ENCODE measurements at places on chromosomes 12 and 14.

DNA sequence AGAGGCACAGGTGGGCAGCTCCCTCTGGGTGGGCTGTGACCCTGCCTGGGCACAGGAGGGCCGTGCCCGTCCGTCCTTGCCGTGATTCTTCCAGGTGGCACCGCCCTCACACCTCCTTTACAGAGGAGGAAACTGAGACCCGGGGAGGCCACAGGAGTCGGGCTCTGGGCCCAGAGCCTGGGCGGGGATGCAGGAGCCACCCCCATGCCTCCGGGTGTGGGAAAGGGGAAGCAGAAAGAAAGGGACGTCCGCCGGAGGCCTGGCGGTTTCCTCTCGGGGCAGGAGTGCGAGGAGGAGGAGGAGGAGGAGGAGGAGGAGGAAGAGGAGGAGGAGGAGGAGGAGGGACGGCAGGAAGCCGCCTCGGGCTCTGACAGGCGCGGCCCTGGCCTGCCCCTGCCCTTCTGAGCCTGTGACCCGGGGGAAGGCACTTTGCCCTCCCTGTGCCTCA, 23.0 kb downstream of the SH2B3 start:
- no peak for DNase-seq

DNA sequence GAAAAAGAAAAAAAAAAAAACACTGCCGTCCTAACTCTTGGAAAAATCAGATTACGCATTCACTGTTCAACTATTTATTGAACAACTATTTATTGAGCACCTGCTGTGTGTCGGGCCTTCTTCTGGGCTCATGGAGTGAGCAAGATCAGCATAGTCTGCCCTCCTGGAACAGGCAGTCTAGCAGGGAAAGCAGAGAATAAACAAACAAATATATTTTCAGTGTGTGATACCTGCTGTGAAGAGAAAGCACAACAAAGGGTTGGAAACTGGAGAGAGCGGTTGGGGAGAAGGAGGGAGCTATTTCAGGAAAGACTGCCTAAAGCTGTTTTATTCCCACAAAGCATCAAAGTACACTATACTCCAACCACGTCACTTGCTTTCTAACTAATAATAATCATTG, 10.8 kb downstream of the PROX2 start:
- no peak for DNase-seq

DNA sequence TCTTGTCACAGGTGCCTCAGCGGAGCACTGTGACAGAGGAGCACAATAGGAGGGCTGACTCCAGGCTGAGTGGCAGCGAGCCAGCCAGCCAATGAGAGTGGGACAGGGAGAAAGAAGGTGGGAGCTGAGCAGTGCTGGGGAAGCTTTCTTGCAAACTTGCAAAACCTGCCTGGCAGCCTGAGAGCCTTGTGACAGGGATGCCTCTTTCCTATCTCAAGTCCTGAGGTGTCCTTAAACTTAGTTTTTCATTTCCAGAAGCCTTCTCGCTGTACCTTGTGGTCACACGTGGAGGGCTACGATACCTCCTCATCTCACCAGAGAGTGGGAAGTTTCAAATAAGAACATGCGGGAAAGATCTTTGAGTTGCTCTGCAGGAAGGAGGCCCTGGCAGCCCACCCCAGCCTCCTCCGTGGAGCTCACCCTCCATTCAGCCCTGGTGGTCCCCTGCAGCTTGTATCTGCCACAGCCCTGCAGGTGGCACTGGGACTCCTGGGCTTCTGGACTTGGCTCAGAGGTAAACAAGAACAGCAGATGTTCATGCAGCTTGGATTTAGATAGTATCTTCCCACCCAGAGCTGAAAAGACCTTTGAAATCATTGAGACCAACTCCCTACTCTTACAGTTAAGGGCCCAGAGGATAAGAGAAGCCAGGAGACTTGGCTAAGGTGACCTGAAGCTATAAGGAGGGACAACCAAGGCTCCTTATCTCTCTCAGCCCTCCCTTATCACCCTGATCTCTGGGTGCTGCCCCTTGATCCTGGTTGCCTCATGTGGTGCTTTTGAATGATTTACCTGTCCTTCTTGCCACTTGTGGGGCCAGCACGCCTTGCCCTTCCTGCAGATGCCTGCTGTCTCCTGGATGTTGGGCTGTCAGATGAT, 153.5 kb upstream of the MAX start:
- DNase-seq: no peak

DNA sequence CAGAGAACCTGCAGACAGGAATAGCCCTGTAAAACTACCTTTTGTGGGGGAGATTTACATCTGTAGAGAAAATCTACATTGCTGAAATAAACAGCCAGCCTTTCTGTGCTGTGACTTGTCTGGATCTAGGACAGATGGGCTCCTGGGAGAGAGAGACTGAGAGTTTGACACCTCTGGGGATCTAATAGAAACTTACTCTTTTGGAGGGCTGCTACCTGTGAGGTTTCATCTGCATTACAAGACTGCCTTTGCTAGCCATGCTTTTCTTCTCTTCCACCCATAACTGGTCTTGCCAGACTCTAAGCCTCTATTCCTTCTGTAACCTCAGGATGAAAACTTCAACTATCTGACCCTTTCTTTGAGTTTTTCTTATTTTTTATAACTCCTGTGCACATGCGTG, 452.6 kb downstream of the ZFP36L1 start:
- no peak for DNase-seq

- DNase-seq: no peak
Observed at GRCh38 chr14:52077256-52077979, 8.6 kb upstream of the NID2 start.

- DNase-seq: no peak
Observed at GRCh38 chr12:120708651-120709050, 1.6 kb upstream of the UNC119B start.

GRCh38 chr12:58815235-58815634, 105.1 kb downstream of the LRIG3 start:
- DNase-seq: no peak

- DNase-seq: no peak
Observed at GRCh38 chr14:68630081-68630571, 162.7 kb downstream of the ZFP36L1 start.

DNA sequence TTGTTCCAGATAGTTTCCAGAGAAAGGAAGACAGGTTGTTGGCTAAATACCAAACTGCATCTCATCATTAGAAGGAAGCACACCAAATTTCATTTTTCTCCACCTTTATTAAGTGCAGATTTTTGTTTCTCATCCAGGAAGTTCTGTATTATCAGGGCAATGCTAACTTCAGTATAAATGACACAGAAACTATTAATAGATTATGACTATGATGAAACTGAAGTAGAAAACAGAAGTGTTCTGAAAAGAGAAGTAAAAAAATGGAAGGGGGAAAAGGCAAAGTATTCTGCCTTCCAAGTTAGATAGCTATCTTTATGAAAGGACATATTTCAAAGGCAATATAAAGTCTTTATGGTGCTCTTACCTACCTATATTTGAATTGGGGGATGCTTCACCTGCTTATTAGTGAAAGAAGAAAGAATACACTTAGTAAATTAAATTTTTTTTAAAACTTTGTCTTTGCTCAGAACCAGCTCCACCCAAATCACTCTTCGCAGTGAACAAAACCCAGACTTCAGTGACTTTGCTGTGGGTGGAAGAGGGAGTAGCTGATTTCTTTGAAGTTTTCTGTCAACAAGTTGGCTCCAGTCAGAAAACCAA, 223.9 kb downstream of the PTPRO start:
- DNase-seq: no peak

DNA sequence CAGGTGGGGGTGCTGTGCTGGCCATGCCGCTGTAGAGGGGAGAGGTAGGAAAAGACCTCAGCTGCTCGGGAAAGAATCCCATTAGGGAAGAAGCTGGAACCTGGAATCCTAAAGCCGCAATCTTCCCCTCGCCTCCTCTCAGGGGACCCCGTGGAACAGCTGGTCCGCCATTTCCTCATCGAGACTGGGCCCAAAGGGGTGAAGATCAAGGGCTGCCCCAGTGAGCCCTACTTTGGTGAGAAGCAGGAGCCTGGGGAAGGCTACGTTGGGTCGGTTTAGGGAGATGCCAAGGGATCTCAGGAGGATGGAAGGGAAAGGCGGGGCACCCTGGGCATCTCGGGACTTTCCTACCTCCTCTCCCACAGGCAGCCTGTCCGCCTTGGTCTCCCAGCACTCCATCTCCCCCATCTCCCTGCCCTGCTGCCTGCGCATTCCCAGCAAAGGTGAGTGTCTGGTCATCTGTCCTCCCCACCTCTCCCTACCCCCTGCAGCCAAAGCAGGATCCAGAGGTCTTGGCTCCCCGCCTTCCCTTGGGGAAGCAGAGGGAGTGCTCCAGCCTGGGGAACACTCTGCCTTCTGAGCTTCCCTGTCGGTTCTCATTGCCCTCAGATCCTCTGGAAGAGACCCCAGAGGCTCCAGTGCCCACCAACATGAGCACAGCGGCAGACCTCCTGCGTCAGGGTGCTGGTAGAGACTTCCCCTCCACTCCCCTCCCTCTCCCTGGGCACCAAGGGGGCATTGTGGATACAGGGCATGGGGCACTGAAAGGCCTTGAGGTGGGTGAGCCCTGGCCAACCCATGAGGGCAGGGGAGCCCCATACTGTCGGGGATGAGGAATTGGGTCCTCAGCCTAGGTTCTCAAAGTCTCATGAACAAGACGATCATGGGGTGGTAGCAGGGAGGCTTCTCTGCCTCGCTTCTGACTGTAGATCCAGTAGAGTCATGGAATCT, 12.4 kb downstream of the TNS2 start:
- DNase-seq: no peak

GRCh38 chr12:55972042-55972441, 1.8 kb upstream of the RAB5B start:
- no peak for DNase-seq

GRCh38 chr12:105025890-105026289, 39.8 kb downstream of the NOPCHAP1 start:
- no peak for DNase-seq

- DNase-seq: no peak
Observed at GRCh38 chr14:101022916-101023435, 119.5 kb upstream of the RTL1 start.

DNA sequence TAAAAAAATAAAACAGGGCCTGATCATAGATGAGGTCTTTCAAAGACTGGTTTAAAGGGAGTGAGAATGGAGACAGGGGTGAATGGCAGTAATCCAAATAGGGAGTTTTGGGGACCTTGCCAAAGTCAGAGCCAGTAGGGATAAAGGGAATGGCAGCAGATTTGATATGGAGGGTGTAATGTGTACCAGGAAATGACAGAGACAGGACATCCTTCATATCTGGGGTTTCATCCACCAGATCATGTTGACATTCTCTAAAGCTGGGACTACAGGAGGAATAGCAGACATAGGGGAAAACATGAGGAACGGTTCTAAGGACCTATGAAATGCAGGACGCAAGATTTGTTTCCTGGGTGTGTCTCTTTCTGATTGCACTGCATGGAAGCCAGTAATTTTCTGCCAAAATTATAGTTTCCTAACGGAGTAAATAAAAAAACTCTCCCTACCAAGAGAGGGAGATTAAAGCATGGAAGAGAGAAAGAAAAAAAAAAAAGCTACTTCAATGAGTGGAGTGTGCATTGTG, 169.9 kb downstream of the PRKD1 start:
- no peak for DNase-seq

GRCh38 chr14:33837943-33838683, 112.8 kb downstream of the EGLN3 start:
- DNase-seq: no peak

GRCh38 chr12:57455374-57456144, 452 bp downstream of the INHBE start:
- DNase-seq: no peak

- DNase-seq: no peak
Observed at GRCh38 chr12:28568704-28569103, 378.4 kb downstream of the CCDC91 start.

DNA sequence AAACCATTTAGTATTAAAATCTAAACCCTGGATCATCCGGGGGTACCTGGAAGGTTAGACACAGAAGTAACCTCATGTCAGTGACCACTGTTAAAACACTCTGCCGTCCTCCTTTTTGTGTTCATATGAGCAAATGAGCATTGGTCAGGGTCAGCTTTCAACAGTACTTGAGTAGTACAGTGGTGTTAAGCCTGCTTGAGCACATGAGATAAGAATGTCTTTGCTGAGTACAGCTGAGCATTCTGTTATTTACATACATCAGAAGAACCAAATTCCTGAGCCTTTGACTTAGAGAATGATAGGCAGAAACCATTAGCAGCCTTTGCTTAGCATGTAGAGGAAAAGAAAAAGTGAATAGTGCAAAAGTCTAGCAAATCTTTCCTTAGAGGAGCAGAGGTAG, 38.6 kb upstream of the LRTM2 start:
- no peak for DNase-seq

DNA sequence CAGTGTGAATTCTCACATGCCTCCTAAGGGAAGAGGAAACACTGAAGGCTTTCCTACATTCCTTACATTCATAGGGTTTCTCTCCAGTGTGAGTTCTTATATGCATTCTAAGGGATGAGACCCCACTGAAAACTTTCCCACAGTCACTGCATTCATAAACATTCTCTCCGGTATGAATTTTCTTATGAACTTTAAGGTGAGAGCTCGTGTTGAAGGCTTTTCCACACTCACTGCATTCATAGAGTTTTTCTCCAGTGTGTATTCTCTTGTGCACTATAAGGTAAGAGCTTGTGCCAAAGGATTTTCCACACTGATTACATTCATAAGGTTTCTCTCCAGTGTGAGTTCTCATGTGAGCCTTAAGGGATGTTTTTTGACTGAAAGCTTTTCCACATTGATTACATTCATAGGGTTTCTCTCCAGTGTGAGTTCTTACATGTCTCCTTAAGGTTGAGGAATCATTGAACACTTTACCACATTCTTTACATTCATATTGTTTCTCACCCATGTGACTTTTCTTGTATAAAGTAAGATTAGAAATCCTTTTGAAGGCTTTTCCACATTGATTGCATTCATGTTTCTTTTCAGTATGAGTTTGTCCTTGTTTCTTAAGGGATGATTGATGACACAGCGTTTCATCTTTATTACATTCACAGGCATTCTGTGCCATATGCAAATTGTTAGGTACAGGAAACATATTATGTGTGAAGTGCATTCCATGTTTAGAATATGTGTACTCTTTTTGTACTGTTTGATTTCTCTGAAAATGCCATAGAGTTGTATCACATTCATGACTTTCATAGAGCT, 9.5 kb downstream of the ZNF891 start:
- DNase-seq: no peak

- no peak for DNase-seq
Observed at GRCh38 chr12:2112401-2112800, 59.6 kb downstream of the CACNA1C start.

- no peak for DNase-seq
Observed at GRCh38 chr12:67623259-67623658, 25.3 kb upstream of the DYRK2 start.

- DNase-seq: no peak
Observed at GRCh38 chr14:22484632-22485031, 104.4 kb downstream of the DAD1 start.

- DNase-seq: no peak
Observed at GRCh38 chr12:127635838-127636237, 631.1 kb upstream of the TMEM132C start.

GRCh38 chr12:55699471-55700055, 8.1 kb downstream of the ITGA7 start:
- DNase-seq: no peak

- DNase-seq: no peak
Observed at GRCh38 chr12:22118238-22118790, 72.3 kb downstream of the CMAS start.
